ENCODE measurements at places on chromosomes 13 and 19.
A peak's percentile ranks its signal among the peaks of the same experiment; 100 is the strongest.

DNA sequence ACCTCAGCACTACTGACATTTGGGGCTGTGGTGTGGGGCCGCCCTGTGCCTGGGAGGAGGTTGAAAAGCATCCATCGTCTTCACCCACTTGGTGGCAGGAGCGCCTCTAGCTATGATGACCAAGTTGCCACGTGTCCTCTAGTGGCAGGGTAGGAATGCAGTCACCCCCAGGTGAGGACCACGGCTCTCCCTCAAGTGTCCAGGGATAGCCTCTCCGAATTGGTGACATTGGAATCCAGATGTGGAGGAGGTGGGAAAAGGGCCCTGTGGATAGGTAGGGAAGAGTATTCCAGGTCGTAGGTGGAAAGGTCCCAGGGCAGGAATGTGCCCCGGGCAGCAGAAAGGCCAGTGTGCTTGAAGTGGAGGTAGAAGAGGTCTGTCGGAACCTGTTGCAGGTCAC is 37.6 kb downstream of the ARHGEF18 start:
- DNase-seq: no peak

DNA sequence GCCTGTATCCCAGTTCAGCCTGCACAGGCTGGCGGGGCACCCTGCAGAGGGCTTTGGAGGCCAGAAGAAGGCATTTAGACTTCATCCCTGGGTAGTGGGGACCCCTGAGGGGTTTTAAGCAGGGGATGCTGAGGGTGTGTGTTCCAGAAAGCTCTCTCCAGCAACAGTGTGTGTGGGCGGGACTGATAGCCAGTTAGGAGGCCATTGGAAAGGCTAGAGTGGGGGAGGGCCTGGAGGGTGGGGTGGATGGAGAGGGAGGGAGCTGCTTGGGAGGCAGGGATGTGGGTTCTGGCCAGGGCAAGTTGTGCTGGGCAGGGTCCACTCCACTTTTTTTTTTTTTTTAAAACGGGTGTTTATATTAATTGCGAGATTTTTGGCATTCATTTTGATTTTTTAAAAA is 28.3 kb downstream of the LYL1 start:
- DNase-seq: no peak

DNA sequence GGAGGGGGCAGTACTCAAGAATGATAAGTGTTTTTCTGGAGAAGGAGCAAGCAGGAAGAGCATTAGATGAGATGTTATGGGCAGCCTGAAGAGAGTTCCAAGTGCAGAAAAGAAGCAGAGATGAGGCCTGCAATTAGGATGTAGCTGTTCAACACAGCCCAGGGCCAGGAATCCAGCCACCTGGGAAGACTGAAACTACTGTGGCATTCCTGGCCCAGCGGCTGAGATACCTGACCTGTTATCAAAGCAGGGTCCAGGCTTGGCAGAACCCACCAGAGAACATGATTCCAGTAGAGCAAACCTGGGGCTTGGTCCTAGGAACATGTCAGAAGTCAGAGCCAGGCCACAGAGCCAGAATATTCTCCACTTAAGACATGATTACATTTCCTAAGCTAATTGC is 73.3 kb upstream of the LRCH1 start:
- DNase-seq: no peak

DNA sequence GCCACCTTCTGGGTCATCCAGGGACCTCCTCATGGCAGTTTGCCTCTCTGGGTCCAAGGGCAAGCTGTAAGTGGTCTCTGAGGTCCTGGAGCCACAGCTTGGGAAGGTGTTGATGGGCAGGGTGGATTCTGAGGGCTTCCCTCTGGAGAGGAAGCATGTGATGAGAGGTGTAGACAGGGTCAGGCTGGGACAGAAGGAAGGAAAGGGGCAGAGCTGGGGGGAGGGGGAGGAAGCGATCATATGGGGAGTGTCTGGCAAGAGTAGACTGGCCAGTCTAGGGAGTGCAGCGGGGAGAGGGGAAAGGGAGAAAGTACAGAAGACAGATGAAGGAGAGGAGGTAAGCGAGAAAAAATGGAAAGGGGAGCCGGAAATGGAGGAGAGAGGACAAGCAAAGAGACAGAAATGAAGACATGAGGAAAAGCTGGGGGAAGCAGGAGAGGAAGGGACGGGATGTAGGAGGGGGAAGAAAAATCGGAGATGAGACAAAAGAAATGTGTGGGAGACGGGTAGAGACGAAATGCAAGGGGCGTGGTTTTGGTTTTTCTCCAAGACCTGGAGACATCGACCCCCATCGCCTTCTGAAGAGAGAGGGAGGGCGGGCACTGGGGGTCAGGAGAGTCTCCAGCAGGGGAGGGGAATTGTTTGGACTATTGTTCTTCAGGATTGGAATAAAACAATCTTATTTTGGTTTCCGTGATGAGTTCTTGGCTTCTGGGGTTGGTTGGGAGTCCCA is 26.6 kb downstream of the ZSWIM9 start:
- no peak for DNase-seq

- DNase-seq: no peak
Observed at GRCh38 chr13:43220873-43221595, 197.6 kb downstream of the DNAJC15 start.

- no peak for DNase-seq
Observed at GRCh38 chr19:48686088-48686487, 9.7 kb upstream of the FUT2 start.

DNA sequence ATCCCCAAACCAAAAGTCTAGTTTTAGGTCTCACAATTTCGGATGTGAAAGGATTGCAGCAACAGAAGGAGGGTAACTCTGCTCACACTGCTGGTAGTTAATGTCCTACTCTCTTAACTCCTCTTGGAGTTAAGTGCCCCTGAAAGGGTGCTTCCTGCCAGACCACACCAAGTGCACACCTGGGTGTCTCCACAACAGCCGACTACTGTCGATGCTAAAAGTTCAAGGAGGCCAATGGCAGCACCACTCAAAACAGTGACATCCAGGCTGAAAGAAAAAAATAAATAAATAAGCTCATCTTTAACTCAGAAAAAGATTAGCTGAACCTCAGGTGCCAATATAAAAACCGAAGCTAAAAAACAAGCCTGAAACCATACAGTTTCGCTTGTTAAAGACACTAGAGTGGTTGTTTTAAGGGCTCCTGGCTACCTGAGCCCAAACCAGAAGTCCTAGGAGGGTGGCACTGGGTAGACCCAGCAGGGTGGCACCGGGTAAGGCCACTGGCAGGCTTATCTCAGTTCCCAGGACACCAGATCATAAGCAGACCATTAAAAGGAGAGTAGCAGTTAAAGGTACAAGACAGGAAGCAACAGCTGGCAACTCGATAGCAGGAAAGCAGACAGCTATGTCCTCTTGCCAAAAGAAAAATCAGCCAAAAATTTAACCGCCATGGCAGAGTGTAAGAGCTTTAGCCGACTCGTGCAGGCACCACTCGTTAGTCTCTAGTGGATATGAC is 39.3 kb downstream of the BRD4 start:
- no peak for DNase-seq

GRCh38 chr19:11479090-11479897 is 1.6 kb downstream of the ELAVL3 start:
- no peak for DNase-seq

GRCh38 chr13:45447050-45447661 is 17.6 kb upstream of the COG3 start:
- no peak for DNase-seq

DNA sequence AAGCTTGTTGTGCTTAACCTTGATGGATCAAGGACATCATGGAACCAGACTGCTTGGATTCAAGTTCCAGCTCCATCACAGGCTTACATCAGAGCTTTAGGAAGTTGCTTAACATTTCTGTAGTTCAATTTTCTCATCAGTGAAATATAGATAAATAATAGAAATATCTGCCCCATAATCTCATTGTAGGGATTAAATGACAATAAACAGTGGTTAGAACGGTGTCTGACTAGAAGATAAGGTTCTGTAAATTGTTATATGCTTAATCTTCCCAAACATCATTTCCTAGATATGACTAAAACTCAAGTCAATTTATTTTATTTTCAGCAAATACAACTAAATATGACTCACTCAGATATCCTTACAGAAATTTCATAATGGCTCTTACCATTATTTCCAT is 83.5 kb downstream of the SLITRK1 start:
- DNase-seq: peak; percentile 14

DNA sequence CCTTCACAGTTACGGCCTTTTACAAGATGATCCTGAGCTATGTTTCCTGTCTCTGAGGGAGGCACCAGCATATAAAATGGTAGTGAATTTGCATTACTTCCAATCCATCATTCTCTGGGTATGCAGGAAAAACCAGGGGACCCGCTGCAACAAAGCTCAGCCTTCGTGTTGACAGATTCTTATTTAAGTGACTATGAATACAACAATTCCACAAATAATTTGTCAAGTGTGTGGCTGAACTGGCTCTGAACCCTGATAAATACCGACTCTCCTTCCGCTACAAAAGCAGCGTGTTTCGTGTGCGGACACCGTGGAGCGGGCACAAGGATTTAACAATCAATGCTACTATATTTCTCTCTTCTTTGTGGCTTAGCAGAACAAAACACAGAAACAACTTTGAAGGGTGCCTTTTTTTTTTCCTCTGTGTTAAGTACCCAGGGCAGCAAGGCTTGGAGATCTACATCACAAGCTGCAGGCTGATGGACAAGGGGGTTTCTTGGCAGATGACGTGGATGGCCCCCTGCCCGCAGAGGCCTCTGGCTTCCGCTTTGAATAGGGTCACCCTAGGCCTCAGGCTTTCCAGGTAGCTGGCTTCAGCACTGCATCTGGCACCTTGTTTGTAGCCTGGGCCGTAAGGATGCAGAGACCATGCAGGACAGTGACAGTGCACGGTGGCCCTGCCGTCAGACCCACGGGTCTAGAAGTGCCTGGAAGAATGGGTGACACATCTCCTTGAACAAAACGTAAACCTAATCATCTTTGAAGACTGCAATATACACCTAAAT is 280.5 kb upstream of the TSHZ3 start:
- DNase-seq: no peak

- no peak for DNase-seq
Observed at GRCh38 chr19:1492474-1493006, 1.6 kb downstream of the REEP6 start.

- no peak for DNase-seq
Observed at GRCh38 chr19:35232912-35233311, 4.4 kb upstream of the FAM187B start.

GRCh38 chr13:62299988-62300387 is 884.3 kb upstream of the PCDH20 start:
- no peak for DNase-seq

DNA sequence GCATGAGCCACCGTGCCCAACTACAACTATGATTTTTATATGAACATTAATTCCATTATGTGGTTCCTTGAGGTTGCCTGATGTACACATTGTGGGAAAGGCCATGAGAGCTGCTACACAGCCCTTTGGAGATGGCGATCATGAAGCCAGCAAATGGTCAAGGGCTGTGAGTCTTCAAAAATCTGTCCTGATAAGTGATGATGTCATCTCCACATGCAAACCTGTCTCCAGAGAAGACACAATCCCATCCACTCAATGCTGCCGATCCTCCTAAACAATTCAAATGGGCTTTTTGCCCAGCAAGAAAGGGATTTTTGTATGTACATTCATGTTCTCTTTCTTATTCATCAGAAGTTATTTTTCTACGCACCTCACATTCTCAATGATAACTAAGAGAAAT is 17.6 kb downstream of the SIGLEC7 start:
- no peak for DNase-seq

- peak; percentile 70 for DNase-seq
Observed at GRCh38 chr13:106533943-106534638, 1.4 kb downstream of the EFNB2 start.

- DNase-seq: peak; percentile 88
Observed at GRCh38 chr13:74289861-74290773, 155.9 kb upstream of the KLF12 start.

DNA sequence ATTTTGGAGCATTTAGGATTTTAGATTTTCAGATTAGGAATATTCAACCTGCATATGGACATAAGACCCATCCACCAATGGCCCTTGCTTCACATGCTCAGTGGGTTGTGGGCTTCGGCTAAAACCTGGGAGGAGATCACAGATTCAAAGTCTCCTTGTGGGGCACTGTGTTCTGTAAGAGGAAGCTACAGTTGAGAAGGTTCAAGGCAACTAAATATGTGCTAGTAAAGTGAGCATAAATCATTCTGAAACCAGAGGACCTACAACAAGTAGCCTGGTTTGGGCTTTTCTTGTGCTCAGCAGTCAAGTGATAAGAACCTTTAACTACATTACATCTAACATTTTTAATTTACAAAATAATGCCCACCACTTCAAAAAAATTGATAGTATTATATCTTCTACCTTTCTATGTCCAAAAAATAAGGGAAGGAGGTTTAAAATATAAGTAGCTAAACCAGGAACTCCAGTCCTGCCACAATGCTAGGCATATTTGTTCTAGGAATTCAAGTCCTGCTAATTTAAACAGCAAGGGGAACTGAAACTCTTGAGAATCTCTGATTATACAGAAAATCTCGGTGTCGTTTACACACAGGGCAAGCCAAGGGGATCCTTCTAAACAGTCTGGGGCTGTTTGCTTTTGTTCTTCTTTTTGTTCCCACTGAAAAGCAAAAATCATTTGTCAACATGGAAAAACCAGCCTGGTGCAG is 36.6 kb downstream of the FOXO1 start:
- DNase-seq: no peak

DNA sequence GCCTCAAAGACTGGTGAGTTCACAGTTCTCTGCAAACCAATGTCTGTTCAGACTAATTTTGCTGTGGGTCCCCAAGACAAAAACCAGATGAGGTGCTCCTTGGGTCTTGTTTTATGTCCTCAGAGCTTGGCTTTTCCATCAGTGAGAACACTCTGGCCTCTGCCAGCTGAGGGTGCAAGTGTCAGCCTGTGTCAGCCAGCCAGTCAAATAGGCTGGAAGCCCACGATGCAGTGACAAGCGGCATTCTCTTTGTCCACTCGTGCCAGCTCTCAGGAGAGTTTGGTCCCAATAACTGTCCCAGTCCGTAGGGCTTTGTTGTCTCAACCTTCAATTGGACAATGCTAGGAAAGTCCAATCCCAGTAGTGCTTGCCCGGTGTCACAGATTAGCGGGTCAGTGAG is 9.4 kb upstream of the AKT2 start:
- no peak for DNase-seq

DNA sequence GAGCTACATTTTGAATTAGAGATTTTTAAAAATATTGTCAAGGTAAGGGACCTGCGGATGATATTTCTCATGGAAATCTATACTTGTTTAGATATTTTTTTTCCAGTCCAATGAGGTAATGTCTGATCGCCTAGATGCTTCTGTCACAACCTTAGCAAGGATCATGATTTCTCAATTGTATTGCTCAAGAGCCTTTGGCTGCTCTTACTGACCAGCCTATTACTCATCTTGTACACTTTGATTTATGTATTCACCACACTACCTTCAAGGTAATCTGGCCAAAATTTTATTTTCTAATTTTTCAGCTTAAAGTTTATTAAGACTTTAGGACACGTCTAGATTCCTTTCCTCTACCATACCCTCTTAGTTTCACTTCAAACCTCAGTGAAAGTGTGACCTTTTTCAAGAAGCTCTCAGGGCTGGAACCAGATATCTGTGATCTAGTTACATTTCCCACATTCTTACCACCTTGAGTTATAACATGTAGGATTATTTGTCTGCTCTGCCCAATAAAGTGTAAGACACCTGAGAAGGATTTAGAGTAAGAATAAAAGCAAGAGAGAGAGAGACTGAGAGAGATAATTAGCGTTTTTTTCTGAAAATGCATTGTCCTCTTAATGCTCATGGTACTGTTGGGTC is 197.1 kb downstream of the ITGBL1 start:
- DNase-seq: peak; percentile 74

- no peak for DNase-seq
Observed at GRCh38 chr13:59846845-59847620, 316.7 kb downstream of the DIAPH3 start.
